ENCODE measurements at places on chromosomes 7 and 10.

- no peak for DNase-seq
Measured at GRCh38 chr7:152543799-152544198, 108.0 kb upstream of the KMT2C start.

GRCh38 chr10:98384531-98385133 is 30.4 kb downstream of the PYROXD2 start:
- DNase-seq = no peak

DNA sequence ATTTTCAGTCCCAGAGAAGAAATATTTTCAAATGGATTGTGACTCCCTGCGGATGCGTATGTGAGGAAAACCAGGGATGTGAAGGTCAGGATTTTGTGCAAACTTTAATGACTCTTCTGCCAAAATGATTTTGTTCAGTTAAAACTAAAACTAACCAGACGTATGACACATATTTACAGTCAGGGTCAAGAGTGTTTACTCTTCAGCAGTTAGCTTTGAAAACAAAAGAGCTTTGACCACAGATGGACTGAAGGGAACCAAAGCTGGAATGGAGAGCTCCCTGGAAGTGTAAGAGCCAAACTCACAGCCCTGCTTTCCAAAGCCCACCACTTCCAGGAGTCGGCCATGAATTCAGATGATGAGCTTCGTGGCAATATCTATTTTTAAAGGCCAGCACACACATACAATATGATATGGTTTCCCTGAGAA is 15.5 kb downstream of the SVIL start:
- no peak for DNase-seq

- no peak for DNase-seq
Measured at GRCh38 chr10:112619556-112619955, 172.5 kb downstream of the VTI1A start.

DNA sequence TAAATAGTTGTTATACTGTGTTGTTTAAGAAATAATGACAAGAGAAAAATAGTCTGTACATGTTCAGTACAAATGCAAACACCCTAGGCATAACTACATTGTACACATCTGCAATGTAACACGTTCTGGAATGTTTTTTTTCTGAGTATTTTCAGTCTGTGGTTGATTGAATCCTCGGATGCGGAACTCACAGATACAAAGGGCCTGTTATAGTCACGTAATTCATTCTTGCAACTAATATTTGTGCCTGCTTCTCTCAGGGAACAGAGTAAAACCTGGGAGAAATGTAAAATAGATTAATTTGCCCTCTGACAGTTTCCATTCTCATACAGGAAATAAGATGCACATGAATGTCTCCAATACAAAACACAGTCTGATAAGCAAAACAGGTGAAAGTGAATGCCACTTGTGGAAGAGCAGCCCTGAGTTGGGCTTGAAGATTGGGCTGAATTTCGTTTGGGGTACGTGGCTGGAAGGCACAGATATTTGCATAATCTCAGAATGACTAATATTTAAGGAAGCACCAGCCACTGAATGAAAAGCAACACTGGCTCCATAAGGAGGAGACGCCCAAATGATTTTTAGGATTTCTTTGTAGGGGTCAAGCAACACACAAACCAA is 19.1 kb downstream of the DENND2A start:
- no peak for DNase-seq

DNA sequence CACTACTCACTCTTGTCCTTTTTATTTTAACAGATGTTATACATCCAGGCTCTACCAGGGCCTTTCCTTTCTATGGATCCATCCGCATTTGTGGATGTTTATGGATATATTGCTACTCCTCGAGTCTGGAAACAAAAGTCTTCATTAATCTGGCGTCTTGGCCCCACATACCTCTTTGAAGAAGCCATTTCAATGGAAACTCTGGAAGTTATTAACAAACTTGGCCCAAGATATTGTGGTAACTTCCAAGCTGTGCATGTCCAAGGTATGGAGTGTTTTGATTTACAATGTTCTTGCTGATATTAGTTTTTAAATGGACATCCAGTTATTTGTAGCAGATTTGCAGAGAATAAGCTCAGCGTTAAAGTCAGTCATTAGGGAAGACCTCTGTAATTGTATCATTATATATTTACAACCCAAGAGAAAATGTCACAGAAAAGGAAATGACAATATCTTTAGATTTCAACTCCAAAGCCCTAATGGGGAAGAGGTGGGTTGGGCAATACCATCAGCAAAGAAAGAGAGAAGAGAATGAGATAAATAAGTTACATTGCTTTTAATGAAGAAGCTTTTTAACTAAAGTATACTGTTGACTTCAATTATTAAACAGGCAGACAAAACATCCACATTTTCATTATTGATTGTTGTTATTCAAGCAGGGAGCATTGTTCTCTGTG is 102.1 kb downstream of the WDFY4 start:
- DNase-seq = no peak

- DNase-seq = no peak
Measured at GRCh38 chr10:84172467-84173356, 889 bp upstream of the GPR15LG start.

- DNase-seq = no peak
Measured at GRCh38 chr7:36999626-37000485, 275.6 kb upstream of the AOAH start.

DNA sequence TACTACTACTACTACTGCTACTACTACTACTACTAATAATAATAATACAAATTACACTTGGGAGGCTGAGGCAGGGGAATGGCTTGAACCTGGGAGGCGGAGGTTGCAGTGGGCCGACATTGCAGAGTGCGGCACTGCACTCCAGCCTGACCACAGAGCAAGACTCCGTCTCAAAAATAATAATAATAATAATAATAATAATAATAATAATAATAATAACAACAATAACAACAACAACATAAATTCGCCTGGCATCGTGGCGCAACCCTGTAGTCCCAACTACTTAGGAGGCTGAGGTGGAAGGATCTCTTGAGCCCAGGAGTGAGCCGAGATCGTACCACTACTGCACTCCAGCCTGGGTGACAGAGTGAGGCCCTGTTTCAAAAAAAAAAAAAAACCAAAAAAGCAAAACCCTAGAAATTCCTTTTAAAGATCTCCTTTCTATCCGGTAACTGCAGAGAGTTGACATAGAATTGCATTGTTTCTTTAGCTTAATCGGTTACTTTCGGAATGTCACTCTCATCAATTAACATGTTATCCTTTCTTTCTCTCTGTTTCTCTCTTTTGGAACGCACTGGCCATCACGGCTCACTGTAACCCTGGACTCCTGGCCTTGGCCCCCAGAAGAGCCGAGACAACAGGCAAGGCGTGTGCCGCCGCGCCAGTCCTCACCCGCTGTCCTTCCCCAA is 972 bp downstream of the PHYH start:
- no peak for DNase-seq

- no peak for DNase-seq
Measured at GRCh38 chr10:77501152-77501845, 136.3 kb downstream of the KCNMA1 start.

DNA sequence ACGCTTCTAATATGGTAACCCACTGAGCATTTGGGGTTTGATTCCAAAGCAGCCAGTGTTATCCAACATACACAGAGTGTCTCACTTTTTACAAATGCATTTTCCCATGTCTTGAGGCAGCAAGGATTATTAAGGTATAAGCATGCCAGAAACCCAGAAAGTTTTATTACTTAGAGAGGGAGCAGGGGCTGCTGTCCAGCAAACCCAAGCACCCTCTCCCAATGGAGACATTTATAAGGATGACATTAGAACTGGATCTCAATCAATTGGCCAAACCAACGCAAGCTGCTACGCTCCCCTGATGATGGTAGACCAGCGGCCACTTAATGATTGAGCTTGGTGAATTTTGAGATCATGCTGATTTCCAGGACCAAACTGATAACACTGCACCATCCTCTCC is 176.3 kb downstream of the FANK1 start:
- DNase-seq = no peak

Data from stimulated activated naive CD4-positive, alpha-beta T cell (primary cell).